Epithelial cell of esophagus (primary cell): ENCODE measurements at places on chromosomes 6 and 20.
A peak's percentile ranks its signal among the peaks of the same experiment; 100 is the strongest.

DNA sequence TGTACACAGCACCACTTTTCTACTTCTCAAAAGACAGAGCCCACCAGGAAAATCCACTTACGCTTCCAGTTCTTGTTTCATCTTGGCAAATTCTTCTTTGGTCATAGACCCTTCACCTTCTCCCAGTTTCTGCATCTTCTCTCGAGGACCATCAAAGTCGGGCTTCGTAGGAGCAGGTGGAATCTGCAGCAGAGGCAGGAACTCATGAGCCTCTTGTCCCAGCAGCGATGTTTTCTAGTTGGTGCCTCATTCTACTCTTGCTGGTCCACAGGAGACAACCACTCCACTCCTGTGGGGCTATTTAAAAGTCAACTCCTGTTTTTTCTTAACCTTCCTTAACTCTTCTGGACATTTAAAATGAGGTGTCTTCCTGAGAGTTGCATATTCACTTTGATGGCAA lies 14.7 kb downstream of the SNX5 start:
- no peak for DNase-seq

DNA sequence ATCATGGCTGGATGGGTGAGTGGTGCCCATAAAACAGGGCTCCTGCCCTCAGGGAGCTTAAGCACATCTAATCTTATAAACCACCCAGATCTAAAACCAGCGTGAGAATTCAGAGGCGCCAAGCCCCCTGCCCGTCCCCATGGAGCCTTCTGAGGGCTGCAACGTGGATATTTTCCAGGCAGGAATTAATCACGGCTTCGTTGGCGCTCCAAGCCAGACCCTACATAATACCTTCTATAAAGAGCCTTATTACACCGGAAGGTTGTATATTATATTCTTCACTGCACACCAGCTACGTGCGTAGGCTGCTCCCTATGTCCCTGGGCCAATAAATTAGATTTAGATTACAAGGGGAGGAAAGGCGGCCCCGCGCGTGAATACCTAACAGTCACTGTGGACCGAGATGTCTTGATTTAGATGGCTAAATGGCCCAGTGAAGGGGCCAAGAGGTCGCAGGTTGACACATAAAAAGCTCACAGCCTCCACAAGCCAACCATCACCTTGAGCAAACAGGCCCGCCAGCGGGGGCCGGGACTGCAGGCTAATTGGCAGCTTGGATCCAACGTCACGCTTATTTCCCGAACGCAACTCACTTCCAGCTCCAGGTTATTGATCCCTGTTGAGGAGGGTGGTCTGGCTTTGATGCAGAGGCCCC lies 64.7 kb upstream of the APCDD1L start:
- no peak for DNase-seq

DNA sequence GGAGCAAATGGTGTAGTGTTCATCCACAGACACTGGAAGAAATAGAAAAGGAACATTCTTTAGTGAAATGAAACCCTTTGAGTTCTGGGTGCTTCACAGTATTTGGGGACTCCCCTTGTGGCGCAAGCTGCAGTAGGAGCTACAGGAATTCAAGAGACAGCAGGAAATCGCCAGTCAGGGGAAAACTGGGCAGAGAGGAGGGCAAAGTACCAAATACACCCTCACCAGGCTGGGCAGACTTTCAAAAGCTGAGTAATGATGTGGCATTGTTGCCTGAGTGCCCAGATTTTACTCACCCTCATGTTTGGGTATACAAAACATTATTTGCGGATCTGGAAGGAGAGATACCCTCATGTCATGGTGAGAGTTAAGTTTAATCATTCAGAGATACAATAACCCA lies 97.9 kb downstream of the SOD2 start:
- DNase-seq: peak; percentile 64

- no peak for DNase-seq
Observed at GRCh38 chr6:51857134-51857533, 230.3 kb downstream of the PKHD1 start.

- DNase-seq: no peak
Observed at GRCh38 chr20:59526242-59527225, 77.8 kb upstream of the PHACTR3 start.

GRCh38 chr6:38113825-38114576 lies 294.5 kb downstream of the ZFAND3 start:
- peak; percentile 64 for DNase-seq

DNA sequence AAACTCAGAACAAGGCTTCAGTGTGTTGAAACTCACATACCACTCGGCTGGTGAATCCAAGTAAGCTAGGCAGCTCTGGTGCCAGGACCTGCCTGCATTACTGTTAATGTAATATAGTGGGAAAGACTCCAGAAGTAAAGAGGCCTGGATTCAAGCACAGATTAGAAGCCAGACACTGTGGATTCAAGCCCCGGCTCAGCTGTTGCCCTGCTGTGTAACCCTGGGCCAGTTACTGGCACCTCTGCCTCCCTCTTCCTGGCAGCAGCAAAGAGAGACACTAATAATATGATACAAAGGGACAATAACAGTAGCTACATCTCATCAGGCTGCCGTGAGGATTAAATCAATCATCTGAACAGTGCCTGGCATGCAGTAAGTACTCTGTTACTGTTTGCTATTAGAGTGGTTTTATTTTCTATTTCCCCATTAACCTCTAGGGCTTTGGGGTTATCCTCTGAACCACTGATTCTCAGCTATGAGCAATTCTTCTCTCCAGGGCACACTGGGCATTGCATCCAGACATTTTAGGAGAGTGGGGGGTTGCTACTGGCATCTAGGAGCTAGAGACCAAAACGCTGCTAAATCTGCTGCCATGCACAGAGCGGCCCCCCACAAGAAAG lies 92.9 kb downstream of the ZMYND8 start:
- no peak for DNase-seq

DNA sequence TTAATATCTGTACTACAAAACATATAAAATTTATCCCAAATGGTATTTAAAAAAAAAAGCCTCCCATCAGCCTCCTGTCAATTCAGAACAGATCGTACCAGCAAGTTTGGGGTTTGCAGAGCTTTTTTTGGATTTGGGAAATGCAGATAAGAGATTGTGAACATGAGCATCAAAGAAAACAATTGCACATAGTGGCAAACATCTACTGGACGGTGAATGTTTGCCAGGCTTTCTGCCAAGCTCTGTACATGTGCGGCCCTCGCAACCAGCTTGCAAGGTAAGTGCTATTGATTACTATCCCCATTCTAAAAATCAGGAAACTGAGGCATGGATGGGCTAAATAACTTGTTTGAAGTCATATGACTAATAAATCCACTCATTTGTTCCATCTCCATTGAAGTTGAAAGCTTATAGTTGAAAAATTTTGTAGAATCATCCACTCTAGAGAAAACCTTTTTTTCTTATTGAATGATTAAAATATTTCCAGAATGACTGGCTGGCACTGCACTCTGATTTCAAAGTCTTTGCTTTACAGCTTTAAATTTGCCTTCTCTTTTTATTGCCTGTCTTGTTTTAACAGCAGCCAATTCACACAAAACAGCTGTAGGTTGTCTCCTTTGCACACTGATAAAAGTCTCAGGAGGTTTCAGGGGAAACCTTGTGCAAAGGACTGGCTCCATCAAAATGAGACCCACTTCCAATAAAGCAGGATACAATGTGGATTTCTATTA lies 37.4 kb upstream of the SIRT5 start:
- no peak for DNase-seq

DNA sequence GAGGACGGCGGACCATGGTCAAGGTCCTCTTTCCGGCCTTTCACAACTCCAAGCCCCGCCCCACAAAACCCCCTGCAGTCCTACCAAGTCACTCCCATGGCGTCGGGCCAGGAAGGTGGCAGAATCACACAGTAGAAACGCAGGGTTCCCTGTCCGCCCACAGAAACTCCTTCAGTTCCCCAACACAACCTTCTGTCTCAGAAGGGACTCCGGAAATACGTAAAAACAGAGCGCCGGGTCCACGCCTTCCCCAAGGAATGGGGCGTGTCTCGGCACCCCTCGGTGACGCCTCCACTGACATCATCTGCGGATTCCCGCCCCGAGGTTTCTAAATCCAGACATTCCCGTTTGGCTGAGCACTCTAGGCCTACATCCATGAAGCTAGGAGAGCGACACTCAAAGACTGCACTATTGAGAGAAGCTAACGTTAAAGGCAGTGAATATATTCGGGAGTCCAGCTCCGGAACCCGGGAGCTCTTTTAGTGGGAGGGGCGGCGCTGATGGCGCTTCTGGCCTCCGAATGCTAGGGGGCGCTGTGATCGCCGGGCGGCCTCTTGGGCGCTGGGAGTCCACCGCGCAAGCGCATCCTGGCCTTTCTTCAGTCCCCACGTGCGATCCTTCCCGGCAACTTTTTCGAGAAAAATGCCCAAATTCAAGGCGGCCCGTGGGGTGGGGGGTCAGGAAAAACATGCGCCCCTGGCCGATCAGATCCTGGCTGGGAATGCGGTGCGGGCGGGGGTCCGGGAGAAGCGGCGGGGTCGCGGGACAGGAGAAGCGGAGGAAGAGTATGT lies at the start of the genes BYSL and MED20:
TSS of gene BYSL (plus strand) at position 579 of the 791 bp plus-strand sequence. CDS start at position 643, 64 bp downstream.
TSS of gene MED20 (minus strand) at position 219 of the 791 bp plus-strand sequence. CDS start at position 98, 121 bp downstream.
- DNase-seq: peak; percentile 98

DNA sequence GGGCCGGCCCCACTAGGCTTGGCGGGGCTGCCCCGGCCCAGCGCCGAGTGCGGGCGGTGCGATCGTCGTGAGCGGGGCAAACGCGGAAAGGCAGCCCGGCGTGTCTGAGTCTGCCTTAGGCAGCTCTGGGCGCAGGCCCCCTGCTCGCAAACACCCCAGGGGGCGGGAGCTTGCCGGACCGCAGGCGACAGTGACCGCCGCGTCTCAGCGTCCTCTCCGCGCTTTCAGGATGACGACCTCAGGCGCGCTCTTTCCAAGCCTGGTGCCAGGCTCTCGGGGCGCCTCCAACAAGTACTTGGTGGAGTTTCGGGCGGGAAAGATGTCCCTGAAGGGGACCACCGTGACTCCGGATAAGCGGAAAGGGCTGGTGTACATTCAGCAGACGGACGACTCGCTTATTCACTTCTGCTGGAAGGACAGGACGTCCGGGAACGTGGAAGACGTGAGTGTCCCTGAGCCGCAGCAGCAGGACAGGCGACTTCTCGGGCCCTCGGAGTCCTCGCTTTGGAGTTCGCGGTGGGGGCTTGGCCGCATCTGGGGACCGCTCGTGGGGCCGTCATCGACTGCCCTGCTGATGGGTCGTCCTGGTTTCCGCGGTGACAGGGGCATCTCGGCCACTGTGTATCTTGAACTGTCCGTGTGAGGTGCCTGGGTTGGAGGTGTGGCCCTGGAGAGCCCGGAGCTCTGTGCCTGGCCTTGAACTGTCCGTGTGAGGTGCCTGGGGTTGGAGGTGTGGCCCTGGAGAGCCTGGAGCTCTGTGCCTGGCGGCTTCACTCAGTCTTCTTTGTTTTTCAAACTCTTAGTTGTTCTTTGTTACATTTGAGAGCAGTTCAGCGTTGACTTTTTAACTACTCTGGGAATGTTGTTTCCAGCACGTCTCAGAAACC lies 786 bp downstream of the ADRM1 start:
- DNase-seq: peak; percentile 41

DNA sequence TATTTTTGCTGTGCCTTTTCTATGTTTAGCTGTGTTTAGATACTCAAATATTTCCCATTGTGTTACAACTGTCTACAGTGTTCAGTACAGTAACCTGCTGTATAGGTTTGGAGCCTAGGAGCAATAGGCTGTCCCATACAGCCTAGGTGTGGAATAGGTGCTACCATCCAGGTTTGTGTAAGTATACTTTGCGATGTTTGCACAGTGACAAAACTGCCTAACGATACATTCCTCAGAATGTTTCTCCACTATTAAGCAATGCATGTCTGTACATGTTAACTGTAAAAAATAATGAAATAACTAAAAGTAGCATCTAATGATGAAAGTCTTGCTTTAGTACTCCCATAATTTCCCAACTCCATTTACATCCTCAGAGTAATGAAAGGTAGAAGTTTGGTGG lies 46.0 kb downstream of the SERAC1 start:
- peak; percentile 90 for DNase-seq

- DNase-seq: no peak
Observed at GRCh38 chr6:156842598-156843250, 65.5 kb downstream of the ARID1B start.

GRCh38 chr6:148460876-148461646 lies 118.4 kb downstream of the SASH1 start:
- DNase-seq: no peak

DNA sequence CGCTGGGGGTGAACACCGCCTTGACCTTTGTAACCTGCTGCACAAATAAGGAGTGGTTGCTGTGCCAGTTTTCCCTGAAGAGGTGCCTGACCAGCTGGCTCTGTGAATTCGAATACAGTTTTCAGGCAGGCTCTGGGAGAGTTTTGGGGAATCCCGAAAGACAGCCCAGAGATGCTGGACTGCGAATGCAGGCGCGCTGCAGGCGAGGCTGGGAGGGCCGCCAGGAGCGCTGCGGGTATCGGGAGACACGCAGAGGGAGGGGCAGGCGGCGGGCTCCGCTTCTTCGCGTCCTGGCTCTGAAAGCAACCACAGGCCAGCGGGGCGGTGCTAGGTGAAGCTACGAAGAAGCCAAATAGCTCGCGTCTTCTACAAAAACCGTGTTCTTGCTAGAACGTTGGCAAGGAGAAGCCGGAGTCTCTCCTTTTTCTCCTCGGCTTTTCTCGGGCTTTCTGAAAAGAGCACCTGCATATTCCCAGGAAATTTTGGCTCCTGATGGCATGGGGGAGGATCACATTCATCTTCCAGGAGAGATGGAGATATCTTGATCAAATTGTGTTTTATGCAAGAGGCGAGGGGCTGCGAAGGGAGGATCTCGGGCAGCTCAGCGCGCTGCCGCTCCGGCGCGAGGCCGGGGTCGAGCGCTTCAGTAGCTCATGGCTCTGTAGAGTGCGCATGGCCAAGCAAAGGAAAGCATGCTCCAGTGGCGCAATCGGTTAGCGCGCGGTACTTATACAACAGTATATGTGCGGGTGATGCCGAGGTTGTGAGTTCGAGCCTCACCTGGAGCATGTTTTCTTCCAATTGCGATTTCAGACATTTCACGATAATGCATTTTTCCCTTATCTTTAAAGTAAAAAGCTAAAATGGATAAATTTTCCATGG lies 158.1 kb upstream of the ZNF184 start:
- DNase-seq: peak; percentile 74

DNA sequence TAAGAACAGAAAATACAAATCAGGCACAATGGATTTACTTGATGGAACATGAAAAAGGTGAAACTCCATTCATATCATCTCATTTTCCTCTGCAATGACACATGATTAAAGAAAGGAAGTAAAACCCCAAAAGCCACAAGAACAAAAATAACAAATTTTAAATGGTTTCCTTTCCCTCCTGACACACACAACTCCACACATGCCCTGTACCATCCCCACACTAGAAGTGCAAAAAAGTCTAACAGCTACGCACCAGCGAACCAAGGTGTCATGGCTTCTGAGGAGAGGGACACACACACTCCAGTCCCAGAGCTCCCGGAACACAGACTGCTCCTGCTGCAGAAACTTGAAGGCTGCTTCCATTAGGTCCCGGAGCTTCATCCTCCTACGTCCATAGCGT lies 25.3 kb downstream of the MDN1 start:
- no peak for DNase-seq

GRCh38 chr20:10788877-10789276 lies 115.1 kb upstream of the JAG1 start:
- DNase-seq: no peak

GRCh38 chr6:33661106-33661838 lies 40.1 kb downstream of the ITPR3 start:
- no peak for DNase-seq

GRCh38 chr6:138592749-138593123 lies 93.4 kb upstream of the NHSL1 start:
- no peak for DNase-seq
